ENCODE measurements at places on chromosomes 11 and 22. TPM values are rescaled to one million over a fixed set of nuclear protein-coding genes. Genes with fewer than 3 reads are reported as not detected.

BARX2 gene
- total RNA-seq: 2.7 TPM

KCNE3 gene
- not detected for total RNA-seq

SYT9 gene
- not detected for total RNA-seq

DRICH1 gene
- total RNA-seq: 0.98 TPM

DGCR6 gene
- 0.81 TPM for total RNA-seq

CTSW gene
- 29.5 TPM for total RNA-seq

CCDC73 gene
- not detected for total RNA-seq

SYT13 gene
- total RNA-seq: not detected

CHRNA10 gene
- 4.2 TPM for total RNA-seq

CD44 gene
- total RNA-seq: 356 TPM

ELMOD1 gene
- total RNA-seq: not detected
